SK-N-SH (cell line): ENCODE measurements at places on chromosomes 3 and 15.

DNA sequence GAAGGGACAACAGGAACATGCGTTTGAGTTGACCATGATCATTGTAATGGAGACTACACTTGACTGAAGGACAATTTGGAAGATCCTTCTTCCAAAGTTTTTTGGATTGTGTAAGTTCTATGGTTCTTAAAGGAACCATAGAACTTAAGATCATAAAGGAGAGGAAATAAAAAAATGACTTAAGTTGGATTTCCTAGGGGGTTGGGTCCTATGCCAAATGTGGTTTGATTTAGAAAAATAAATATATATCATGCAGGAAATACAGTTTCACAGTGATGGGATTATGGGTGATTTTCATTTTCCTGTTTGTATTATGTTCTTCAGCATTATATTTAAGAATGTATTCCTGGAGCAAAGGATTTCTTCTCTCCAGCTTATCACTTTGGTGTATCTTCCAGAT, 305.5 kb upstream of the DPH6 start:
- DNase-seq = no peak

GRCh38 chr15:98138910-98139309, 178.4 kb downstream of the ARRDC4 start:
- DNase-seq = no peak

- no peak for DNase-seq
These were observed 46.9 kb downstream of the DLEC1 start for GRCh38 chr3:38085943-38086324.

GRCh38 chr3:127226457-127226856, 33.5 kb downstream of the PRR23E start:
- no peak for DNase-seq

GRCh38 chr3:112486811-112487505, 12.3 kb downstream of the BTLA start:
- no peak for DNase-seq

DNA sequence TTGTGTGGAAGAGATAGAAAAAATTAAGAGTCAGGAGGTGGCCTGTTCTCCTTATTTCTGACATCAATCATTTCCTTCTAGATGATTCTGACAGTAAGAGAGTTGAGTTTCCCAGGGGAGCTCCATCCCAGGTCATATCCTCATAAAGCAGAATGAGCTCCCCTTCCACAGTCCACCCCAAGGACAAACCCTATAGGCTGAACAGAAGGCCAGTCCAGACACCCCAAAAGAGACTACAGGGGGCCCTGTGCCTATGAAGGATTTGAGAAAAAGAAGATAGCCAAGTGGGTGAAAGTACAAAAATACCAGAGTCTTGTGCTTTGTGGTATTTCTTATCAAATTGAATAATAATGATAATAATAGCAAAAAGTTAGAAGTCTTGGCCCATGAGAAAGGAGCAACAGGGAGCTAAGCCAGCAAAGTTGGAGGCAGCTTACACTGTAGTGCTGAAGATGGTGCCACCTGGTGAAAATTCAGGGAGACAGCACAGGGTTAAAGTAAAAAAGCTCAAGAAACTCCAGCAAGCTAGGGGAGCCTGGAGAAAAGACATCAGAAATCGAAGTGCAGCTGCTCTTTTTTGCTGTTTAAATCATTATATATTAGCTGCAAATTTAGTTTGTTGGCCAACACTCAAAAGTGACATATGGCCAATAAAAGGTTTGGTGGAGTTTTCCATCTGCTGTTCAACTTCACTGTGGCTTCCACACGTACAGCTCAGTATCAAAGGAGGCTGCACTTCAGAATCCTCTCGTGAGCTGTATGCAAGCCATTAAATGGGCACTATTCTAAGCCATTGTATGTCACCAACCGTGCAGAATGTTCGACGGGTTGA, 35.8 kb upstream of the SLC24A5 start:
- peak; percentile 26 for DNase-seq

DNA sequence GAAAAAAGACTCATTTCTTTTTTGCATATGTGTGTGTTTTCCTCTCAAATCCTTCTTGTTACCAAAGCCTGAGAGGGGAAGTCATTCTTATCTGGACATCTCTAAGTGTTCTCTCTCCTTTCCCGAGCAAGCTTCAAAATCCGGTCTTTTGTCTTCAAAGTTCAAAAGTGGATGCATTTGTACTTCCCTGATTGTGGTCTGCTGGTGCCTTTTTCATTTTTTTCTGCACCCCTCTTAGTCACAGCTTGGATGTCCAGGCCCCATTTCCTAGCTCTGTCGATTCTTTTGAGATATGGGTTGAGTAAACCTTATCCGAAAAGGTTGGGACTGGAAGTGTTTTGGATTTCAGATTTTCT, 34.8 kb downstream of the EHD4 start:
- DNase-seq = no peak

- no peak for DNase-seq
These were observed 170.5 kb upstream of the LRIG1 start for GRCh38 chr3:66671291-66671690.

DNA sequence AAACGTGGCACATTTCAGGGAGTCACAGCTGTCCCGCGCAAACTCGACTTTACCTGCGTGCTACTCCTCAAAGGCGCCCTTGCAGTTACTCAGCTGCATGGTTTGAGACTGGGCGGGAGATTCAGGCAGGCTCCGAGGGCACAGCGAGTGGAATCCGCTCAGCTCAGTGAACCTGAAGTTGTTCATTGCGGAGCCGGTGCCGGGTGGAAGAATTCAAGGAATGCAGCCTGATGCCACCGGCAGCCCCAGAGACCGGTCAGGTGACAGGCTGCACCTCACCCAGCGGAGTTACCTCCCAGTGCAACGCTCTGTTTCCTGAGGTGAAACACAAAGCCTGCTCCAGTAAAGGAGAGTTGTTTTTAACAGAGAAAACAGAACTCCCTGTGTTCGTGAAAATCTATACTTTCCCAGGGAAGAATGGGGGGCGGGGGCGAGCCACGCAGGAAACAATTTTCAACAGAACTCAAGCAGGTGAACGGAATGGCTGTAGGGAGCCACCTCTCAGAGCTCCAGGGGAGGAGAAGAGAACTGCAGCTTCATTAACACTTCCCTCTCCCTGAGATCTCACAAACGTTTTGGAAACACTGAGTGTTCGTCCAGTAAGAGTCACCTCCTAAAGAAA, 3.8 kb downstream of the VEPH1 start:
- DNase-seq = no peak

DNA sequence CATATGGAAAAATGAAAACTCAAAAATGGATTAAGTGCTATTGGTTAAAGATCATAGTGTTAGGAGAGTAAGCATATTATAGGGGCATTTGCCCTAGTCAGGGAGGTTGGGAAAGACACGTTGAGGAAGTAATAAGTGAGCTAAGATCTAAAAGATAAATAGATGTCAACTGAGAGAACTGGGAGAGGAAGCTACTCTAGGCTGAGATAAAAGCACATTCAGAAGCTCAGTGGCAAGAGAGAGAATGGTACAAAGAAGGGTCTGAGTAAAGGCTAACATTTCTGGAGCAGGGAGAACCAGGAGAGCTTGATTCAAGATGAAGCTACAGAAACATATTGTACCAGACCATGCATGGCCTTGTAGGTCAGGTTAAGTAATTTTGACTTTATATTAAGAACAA, 63.9 kb downstream of the TRPC1 start:
- no peak for DNase-seq

GRCh38 chr3:113151461-113152031, 59.8 kb upstream of the BOC start:
- DNase-seq = no peak

DNA sequence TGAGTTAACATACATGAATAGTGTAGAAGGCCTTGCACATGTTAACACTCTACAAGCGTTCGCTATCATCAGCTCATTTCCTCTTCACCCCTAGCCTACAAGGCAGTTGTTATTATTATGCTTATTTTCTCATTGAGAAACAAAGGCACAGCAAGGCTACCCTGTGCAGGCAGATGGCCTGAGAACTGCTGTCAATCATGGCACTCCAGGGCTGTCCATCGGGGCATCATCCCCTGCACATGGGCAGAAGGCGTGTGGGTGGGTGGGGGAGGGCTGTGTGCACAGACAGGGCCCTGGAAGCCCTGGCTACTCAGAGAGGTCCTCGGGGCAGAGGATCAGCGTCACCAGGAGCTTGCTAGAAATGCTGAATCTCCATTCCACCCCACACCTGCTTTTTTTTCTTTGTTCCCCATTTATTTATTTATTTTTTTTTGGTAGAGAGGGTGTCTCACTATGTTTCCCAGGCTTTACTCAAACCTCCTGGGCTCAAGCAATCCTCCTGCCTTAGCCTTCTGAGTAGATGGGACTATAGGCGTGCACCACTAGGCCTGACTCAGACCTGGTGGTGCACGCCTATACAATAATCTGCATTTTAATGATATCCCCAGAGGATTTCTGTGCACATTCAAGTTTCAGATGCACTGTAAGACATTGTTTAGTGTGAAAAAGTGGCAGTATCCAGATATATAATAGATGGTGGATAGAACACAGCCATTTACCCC, 9.6 kb upstream of the ZXDC start:
- no peak for DNase-seq

GRCh38 chr3:151556596-151556995, 95.7 kb upstream of the IGSF10 start:
- no peak for DNase-seq

GRCh38 chr3:8777201-8777977, 8.0 kb upstream of the OXTR start:
- DNase-seq = no peak

GRCh38 chr3:37862903-37863815, 1.5 kb downstream of the CTDSPL start:
- DNase-seq = no peak

GRCh38 chr3:62558549-62559112, 185.3 kb upstream of the FEZF2 start:
- DNase-seq = peak; percentile 53

DNA sequence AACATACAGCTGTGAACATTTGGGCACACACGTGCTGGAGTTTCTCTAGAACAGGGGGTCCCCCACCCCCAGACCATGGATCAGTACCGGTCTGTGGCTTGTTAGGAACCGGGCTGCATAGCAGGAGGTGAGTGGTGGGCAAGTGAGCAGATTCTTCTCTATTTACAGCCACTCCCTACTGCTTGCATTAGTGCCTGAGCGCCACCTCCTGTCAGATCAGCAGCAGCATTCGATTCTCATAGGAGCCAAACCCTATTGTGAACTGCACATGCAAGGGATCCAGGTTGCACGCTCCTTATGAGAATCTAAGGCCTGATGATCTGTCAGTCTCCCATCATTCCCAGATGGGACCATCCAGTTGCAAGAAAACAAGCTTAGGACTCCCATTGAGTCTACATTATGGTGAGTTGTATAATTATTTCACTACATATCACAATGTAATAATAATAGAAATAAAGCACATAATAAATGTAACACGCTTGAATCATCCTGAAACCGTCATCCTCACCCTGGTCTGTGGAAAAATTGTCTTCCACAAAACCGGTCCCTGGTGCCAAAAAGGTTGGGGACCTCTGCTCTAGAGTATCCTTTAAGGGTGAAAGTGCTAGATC, 25.8 kb downstream of the CHRM5 start:
- no peak for DNase-seq

- DNase-seq = no peak
These were observed 69.7 kb downstream of the XXYLT1 start for GRCh38 chr3:195201295-195201694.

DNA sequence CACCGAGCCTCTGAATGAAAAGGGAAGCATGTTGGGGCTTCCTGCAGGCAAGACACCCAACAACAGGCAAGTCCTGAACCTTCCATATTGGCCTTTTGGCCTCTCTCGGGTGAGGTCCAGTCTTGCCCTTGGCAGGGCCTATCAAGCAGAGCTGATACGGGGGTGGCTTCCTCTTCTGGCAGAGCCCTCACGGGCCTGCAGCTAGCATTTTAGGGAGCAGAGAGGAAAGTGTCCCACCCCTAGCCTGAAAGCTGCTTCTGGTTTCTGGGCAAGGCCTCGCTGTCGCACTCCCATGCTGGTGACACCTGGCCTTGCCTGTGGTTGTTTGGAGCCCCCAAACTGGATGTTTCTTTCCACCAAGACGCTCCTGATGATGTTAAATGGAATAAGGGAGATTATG, 31.8 kb upstream of the CTSH start:
- no peak for DNase-seq

DNA sequence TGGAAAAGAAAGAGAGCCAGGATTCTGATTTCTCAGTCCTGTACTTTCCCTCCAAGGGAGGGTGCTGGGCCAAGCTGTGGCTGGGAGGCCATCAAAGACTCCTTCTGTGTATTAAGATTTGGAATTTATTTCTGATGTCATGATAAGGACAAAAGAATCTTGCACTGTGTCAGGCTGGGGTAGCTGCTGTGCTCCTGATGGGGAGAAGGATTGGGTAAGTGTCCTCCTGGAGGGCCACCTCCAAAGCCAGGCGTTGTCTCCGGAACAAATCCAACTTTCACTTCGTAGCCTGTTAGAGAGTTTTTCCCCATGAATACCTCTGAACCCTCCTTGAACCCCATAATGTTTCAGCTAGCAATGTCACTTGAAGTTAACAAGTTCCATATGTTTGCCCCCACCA, 29.9 kb downstream of the CLDN11 start:
- DNase-seq = no peak

- DNase-seq = no peak
These were observed 235.1 kb downstream of the UACA start for GRCh38 chr15:70528270-70528706.

DNA sequence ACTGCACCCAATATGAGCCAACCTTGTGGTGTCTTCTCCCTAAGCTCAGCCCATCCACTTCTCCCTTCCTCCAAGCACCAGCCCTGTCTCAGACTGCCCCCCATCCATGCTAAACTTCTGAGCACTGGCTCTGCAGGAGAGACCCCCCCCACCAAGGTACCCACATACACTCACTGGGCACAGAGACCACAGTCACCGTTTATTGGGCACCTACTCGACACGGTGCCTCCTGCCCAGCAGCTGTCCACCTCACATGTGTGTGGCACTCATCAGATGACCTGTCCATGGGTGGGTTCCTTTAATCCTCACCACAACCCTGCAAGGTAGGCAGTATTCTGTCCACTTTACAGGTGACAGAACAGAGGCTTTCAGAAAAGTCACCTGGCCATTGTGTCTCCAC, 22.3 kb upstream of the SFMBT1 start:
- DNase-seq = no peak

- DNase-seq = no peak
These were observed 9.6 kb downstream of the EMC3 start for GRCh38 chr3:9976721-9977709.

- DNase-seq = no peak
These were observed 82.0 kb downstream of the DPPA2 start for GRCh38 chr3:109234300-109234699.

GRCh38 chr15:66923438-66923881, 141.9 kb upstream of the SMAD3 start:
- DNase-seq = peak; percentile 54

GRCh38 chr3:100902572-100902971, 90.6 kb downstream of the ABI3BP start:
- DNase-seq = no peak
